ENCODE measurements at places on chromosomes 2 and 18. TPM values are rescaled to one million over a fixed set of nuclear protein-coding genes. Genes with fewer than 3 reads are reported as not detected.

The MC5R gene
- total RNA-seq: not detected

The PTCD3 gene
- total RNA-seq: 63.3 TPM

The IL18RAP gene
- not detected for total RNA-seq

The CDH7 gene
- total RNA-seq: not detected

The UGT1A3 gene
- total RNA-seq: not detected

The SERPINB5 gene
- total RNA-seq: 0.07 TPM

The MBD5 gene
- 13.0 TPM for total RNA-seq

The TMEM182 gene
- 0.95 TPM for total RNA-seq

The GKN1 gene
- total RNA-seq: not detected

The NT5DC4 gene
- total RNA-seq: not detected

The CAPN14 gene
- total RNA-seq: 0.07 TPM

The ANKRD39 gene
- 8.0 TPM for total RNA-seq

The CENPA gene
- 28.3 TPM for total RNA-seq

The HOXD9 gene
- total RNA-seq: not detected

The SP140 gene
- not detected for total RNA-seq

The ACSL3 gene
- 167 TPM for total RNA-seq

The HRH4 gene
- not detected for total RNA-seq

The IL37 gene
- total RNA-seq: not detected

The FAM237A gene
- total RNA-seq: not detected

The BOLL gene
- total RNA-seq: not detected

The ZNF516 gene
- total RNA-seq: 9.3 TPM

The GALNT1 gene
- 293 TPM for total RNA-seq

The ASXL2 gene
- 5.1 TPM for total RNA-seq

The GPR35 gene
- total RNA-seq: 0.13 TPM

The CTIF gene
- total RNA-seq: 15.2 TPM

The FKBP1B gene
- total RNA-seq: 22.8 TPM

The SERPINB3 gene
- not detected for total RNA-seq

The TMEM237 gene
- total RNA-seq: 31.5 TPM

The TM4SF20 gene
- total RNA-seq: not detected

The LYPD6B gene
- total RNA-seq: not detected

The UGT1A9 gene
- total RNA-seq: not detected

The UGT1A8 gene
- not detected for total RNA-seq

The PLEK gene
- total RNA-seq: 0.11 TPM

The AGFG1 gene
- 105 TPM for total RNA-seq

The DNAH7 gene
- 0.11 TPM for total RNA-seq

The DARS1 gene
- total RNA-seq: 65.0 TPM

The SELENOI gene
- total RNA-seq: 17.9 TPM

The SGO2 gene
- 7.0 TPM for total RNA-seq

The SCYGR3 gene
- not detected for total RNA-seq

The CPLX4 gene
- not detected for total RNA-seq

The TMEM247 gene
- total RNA-seq: not detected

The CCDC142 gene
- total RNA-seq: 21.1 TPM

The IL1R1 gene
- total RNA-seq: 17.3 TPM

The SULT1C4 gene
- 7.0 TPM for total RNA-seq

The MALL gene
- 72.2 TPM for total RNA-seq

The CDKL4 gene
- 0.59 TPM for total RNA-seq
